ENCODE measurements at places on chromosomes 2 and 18.

DNA sequence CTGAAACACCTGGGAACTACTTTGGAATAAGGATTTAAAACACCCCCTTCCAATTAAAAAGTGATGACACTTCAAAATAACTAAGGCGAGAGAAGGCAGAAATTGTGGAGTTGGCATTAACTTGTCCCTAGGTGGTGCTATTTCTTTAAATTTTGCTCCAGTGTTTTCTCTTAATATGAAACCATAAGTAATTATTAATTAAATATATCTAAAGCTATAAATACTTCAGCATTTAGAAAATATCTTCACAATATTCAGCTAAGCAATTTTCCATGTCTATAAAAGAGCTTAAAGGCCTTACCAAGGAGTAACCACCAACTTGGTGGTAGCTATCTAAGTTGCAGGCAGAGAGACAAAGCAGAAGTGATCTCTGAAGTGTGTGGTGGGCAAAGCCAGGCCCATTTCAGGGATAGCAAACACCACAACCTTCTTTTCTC lies 186.8 kb upstream of the PGAP1 start:
- DNase-seq = no peak

DNA sequence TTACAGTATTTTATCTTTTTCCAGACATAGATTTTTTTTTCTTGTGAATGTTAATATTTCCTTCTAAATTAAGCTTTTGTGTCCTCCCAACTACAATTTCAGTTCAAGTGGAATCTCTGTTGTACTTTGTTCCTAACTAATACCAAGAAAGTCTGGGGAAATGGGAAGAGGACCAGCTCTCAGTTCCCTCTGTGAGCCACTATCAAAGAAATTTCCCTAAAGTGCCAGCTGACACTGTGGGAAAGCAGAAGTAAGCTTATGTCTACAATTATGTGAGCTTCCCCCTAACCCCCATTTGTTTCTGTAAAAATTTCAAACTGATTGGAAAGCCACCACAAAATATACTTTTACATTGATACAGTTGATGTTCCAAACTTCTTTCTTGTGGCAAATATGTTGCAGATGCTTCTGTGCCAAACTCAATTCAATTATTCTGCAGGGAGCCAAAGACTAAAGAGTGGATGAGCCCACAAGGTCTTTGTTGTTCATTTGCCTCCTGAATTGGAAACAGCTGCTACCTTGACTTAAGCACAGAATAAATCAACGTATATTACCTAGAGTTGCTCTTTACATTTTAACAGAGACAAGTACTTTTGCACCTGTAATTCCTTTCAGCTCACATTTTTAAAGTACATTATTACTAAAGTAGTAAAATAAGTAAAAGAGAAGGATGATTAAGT lies 306.6 kb downstream of the PTH2R start:
- no peak for DNase-seq

DNA sequence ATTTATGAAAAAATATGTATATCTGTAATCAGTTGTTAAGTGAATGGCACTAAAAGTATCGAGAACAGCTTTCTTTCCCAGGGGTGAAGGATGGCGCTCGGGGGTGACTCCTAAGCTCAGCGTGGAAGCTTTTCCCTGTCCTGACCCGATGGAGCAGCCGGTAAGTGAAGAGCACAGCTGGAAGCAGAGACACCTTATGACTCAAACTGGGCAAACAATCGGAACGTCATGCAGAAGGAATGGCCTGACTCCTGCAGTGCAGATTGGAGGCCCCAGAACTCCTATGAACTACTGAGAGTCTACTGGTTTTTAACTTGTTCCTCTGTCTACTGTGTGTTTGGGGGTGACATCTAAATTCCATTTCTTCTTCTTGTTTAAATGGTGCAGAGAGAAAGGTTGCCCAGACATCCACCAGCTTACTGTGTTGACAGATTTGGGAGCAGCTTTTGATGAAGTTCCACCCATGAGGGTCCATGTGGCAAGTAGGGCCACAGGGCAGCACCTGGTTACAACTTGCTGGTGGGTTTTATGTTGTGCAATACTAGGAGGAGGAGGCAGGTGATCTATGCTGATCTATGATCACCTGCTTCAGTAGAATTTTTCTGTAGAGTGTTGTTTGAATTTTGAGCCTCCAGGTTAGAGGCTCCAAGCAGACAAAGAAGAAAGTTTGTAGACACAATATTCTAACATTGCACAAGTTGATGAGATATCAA lies 52.8 kb upstream of the TMEM182 start:
- DNase-seq = no peak

- DNase-seq = no peak
Observed at GRCh38 chr2:46163098-46163430, 134.1 kb upstream of the EPAS1 start.

DNA sequence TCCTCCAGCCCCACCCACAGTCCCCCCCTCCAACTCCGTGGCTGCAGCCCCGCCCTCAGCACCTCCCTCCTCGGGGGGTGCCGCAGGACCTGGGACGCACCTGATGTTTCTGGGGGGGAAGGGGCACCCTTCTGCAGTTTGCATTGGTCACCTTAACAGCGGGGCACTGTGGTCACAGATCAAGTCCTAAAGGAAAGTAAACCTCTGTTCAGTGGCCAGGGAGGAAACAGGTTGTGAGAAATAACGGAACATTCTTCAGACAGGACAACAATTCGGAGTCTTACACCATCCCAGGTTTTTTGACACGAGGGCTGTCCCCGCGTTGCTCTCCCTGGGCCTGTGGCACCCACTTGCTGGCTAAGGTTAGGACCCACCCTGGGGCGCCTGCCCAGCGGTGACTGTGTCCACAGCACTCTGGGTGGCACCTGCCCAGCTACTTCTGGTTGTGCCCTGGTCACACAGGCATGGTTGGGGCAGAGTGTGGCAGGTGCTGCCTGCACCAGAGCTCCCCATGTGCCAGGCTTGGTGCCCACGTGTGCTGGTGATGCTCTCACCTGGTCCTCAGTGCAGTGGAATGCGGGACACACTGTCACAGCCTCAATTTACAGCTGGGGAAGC lies 93.5 kb upstream of the OTOS start:
- no peak for DNase-seq

DNA sequence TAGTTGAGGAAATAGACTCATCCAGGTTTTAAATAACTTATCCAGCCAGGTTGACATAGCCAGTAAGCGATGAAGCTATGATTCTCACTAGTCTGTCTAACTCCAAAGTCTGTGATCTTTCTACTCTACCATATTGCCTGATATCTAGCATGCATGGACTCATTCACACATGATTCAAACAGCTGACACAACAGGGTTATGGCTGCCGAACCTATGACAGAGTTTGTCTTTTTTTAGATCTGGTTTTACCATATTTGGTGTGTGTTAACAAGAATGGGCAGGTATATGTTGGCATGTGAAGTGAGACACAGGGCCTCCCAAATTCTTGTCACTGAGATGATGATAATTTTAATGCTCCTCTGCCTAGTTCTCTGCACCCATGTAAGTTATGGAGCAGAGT lies 210.6 kb downstream of the BABAM2 start:
- no peak for DNase-seq

DNA sequence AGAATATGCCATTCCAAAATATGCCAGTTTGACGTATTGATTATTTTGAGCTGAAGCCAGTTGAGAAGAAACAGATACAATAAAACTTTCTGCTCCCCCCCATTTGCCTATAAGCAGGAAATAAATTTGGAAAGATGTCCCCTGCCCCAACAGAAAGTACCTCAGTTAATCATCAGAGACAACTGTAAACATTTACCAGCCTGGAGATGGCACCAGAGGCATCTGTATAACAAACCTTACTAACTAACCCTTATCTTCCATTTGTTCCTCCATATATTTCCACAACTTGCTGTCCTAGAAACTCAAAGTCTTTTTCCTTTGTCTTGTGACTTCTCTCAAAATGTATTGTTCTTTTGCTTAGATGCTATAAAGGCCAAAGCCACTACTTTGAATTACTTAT lies 93.8 kb downstream of the AKAIN1 start:
- no peak for DNase-seq

GRCh38 chr2:217930761-217931563 lies 71.8 kb downstream of the TNS1 start:
- no peak for DNase-seq

- no peak for DNase-seq
Observed at GRCh38 chr2:96198921-96199320, 9.7 kb downstream of the STARD7 start.

DNA sequence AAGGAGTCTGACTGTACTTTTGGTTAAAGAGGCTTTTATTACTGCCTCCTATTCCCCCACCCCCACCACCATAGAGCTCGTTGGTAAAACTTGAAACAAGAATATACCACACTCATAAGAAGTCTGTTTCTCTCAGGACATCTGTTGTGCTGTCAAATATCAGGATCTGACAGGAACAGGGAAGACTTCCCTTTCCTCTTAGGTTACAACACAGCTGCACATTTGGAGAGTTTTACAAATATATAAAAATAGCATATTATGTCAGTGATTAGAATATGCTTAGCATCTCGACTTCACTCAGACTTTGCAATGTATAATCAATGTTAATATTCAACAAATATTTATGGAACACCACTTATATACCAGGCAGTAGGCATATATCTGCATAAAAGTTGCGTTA lies 439.6 kb upstream of the REG3G start:
- DNase-seq = no peak

- no peak for DNase-seq
Observed at GRCh38 chr2:112272669-112273068, 2.7 kb upstream of the ZC3H6 start.

DNA sequence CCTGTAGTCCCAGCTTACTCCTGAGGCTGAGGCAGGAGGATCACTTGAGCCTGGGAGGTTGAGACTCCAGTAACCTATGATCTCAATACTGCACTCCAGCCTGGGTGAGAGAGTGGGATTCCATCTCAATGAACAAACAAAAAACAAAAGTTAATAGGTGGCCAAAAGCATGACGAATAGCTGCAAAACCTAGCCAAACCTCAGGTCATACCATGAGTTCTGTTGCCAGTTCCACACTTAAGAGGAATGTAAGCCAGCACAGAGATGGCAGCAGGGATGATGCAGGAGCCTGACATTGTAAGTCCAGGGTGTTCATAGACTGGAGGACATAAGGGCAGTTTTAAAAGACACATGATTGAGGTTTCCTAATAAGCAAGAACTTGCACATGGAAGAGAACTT lies 55.3 kb upstream of the RMDN2 start:
- DNase-seq = no peak

GRCh38 chr18:79818036-79818435 lies 20.3 kb downstream of the KCNG2 start:
- no peak for DNase-seq

GRCh38 chr2:173524256-173524955 lies 169.7 kb downstream of the CDCA7 start:
- no peak for DNase-seq

DNA sequence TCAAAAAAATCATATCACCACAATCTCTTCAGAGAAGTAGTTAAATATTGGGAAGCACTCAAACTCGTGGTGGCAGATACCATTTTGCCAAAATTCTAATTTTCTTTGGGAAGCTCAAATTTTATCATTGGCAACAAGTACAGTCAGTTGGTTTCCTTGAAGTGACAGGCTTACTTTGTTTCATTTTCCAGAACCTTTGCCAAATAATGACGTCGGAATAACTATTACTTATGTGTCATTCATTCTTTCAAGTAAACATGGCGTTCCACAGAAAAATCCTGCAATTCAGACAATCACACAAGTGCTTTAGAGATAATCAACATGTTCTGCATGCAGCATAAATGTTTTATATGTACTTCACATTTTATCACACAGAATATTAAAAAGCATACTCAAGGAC lies 5.4 kb downstream of the TTLL4 start:
- DNase-seq = no peak

- DNase-seq = no peak
Observed at GRCh38 chr18:46046126-46046525, 25.9 kb downstream of the PSTPIP2 start.

GRCh38 chr2:75133621-75134570 lies 65.4 kb downstream of the TACR1 start:
- no peak for DNase-seq

DNA sequence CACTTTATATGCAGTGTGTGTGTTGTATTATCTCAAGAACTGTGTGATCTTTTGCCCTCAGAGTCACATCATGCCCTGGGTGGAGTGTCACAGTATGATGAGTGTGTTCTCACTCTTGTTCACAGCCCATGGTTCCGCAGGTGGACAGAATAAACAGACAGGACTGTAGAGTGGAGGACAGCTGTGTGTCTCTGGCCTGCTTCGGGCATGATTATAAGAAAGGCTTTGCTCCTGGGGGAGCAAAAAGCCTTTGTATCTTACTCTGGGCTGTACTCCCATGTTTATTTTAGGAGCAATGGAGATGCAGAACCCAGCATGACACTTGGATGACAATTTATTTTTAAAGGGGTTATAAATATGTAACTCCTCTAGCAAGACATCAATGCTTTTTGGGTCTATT lies 371.7 kb upstream of the MEX3C start:
- no peak for DNase-seq

- DNase-seq = no peak
Observed at GRCh38 chr18:34122724-34123334, 101.9 kb downstream of the NOL4 start.

DNA sequence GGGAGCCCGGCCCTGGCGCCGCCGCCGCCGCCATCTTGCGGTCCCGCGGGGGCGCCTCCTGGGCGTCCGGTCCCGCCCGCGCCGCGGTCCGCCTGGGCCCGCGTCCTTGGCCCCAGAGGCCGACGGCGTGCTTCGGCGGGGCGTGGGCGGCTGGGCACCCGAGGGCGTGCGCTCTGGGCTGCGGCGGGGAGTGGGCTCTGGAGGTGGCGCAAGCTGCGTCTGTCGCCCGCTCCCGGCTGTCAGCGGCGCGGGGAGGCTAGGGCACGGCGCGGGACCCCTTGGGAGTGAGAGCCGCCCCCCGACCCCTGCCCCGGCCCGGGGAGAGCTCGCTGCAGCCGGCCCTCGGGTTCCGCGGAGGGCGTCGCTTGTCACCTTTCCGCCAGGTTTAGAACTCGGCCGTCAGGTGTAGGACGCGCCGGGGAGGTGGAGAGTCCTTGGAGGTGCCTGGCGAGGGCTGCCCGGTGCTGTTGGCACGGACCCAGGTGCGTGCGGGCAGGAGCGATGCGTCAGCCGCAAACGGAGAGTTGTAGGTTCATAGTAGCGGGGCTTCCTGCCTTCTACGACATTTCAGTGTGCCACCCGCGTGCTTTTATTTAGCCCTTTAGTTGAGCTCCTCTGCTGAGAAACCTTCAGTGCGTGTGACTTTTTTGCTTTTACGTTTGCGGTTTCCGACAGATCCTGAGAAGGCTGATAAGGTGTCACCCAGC lies 921 bp downstream of the VAPA start:
- DNase-seq = peak; percentile 72

GRCh38 chr2:10327896-10328669 lies 25.4 kb downstream of the HPCAL1 start:
- DNase-seq = no peak

- no peak for DNase-seq
Observed at GRCh38 chr18:36735130-36735529, 93.7 kb downstream of the TPGS2 start.
